ENCODE measurements at places on chromosomes 13 and 19. TPM values are rescaled to one million over a fixed set of nuclear protein-coding genes. Genes with fewer than 3 reads are reported as not detected.

- DNase-seq, result no peak
Measured at GRCh38 chr13:75419656-75420055, 62.3 kb downstream of the TBC1D4 start.

DNA sequence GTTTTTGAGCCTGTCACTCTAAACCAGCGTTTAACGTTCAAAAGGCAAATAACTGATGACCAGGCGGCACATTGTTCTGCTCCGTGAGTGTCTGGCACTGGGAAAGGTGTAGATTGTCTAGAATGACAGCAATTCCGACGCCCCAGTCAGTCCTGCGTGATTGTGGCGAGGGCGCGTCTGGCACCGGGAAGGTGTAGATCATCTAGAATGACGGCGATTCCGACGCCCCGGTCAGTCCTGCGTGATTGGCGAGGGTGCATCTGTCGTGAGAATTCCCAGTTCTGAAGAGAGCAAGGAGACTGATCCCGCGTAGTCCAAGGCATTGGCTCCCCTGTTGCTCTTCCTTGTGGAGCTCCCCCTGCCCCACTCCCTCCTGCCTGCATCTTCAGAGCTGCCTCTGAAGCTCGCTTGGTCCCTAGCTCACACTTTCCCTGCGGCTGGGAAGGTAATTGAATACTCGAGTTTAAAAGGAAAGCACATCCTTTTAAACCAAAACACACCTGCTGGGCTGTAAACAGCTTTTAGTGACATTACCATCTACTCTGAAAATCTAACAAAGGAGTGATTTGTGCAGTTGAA, 26.1 kb upstream of the NDUFS7 start:
- no peak for DNase-seq

GRCh38 chr13:46951516-46951915, 54.7 kb upstream of the HTR2A start:
- no peak for DNase-seq

Gene GIPR
- 0.26 TPM for total RNA-seq

DNA sequence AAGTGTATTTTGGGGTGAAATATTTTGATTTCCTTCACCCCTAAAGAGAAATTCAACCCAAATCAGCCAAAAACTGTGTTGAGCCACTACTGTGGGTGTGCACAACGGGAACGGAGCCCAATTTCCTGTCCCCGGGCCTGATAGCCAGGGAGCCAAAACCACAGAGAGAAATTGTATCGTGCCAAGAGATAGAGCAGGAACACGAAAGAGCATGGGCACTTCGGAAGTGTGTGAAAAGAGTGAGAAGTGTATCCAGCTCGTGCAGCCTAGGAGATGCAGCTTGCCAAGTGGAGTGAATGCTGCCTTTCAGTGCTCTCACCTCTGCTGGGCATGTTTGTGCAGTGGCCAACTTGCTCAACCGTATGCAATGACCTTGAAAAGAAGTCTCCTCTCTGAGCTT, 19.4 kb upstream of the PLEKHF1 start:
- no peak for DNase-seq

All from urinary bladder (tissue), 4 donors.